ENCODE measurements at places on chromosomes 3 and 15. TPM values are rescaled to one million over a fixed set of nuclear protein-coding genes. Genes with fewer than 3 reads are reported as not detected.

DNA sequence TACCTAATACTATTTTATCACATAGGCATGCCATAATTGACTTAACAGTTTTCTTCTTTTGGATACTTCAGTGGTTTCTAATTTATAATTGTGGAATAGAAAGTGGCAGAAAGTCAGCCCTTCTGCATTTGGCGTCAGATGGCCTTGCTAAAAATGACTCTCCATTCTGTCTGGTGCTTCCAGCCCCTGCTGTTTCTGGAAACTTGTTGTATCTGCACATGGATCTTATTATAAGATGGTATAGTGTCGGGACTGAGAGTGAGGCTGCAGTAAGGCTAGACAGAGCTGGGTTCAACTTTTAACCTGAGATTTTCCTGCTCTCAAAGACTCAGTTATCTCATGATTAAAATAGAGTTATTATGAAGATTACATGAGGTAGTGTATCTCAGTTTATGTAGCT lies 74.8 kb upstream of the WDR72 start:
- DNase-seq, result no peak

- DNase-seq, result no peak
These were observed 40.0 kb downstream of the MAP4 start for GRCh38 chr3:47976135-47976732.

GRCh38 chr3:98513091-98513511 lies 9.6 kb downstream of the CLDND1 start:
- DNase-seq, result no peak

- DNase-seq, result no peak
These were observed 132.6 kb upstream of the LIPC start for GRCh38 chr15:58298879-58299850.

- DNase-seq, result no peak
These were observed 3.9 kb upstream of the CIDEC start for GRCh38 chr3:9883706-9884554.

PIGBOS1 gene
- polyA plus RNA-seq, result 17.1 TPM

GRIP2 gene
- 1.0 TPM for polyA plus RNA-seq
